ENCODE measurements at places on chromosomes 12 and 14.

GRCh38 chr12:15520844-15521243, 198.5 kb downstream of the PTPRO start:
- DNase-seq, result no peak

DNA sequence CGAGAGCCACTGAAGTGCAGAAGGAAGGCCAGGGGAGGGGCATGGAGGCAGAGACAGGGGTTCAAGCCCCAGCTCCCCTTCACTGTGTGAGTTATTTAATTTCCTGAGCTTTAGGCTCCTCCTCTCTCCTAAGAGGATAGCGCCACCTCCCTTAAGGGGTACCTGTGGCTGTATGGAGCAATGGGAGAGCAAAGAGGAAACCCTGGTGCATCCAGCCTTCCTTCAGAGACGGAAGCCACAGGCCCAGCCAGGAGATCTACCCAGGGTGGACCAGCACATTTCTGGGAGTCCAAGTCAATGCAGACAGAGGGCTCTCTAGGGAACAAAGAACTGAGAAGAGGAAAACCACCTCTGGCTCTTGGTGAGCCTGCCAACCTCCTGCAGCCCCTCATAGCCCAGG, 90.3 kb downstream of the ZFP36L1 start:
- no peak for DNase-seq

DNA sequence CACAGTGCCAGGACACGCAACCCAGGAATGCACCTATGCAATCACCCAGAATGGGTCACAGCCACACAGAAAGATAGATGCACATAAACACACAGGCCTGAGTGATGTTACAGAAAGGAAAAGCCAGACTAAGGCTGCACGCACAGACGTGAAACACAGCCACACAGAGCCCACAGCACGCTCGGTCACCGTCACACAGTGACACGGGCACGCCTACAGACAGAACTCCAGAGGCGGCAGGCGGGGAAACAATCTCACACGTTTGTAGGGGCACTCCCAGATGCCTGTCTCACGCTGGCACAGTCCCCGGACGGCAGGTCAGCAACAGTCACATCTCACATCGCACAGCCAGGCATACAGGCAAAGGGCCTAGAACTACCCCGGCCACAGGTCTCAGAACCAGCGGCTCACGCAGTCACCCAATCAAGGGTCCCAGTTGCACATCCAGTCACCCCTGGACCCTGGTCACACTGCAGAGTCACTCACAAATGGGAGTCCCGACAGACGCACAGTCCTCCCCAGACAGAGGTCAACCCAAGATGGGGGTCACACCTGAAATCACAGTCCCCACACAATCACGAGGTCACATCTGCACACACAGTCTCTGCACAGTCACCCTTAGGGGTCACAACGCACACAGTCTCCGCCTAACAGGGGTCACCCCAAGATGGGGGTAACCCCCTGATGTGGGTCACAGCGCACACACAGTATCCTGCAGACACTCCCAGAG, 790 bp downstream of the SSH1 start:
- DNase-seq, result peak; percentile 73

GRCh38 chr12:57869298-57869926, 22.9 kb upstream of the CTDSP2 start:
- DNase-seq, result no peak

DNA sequence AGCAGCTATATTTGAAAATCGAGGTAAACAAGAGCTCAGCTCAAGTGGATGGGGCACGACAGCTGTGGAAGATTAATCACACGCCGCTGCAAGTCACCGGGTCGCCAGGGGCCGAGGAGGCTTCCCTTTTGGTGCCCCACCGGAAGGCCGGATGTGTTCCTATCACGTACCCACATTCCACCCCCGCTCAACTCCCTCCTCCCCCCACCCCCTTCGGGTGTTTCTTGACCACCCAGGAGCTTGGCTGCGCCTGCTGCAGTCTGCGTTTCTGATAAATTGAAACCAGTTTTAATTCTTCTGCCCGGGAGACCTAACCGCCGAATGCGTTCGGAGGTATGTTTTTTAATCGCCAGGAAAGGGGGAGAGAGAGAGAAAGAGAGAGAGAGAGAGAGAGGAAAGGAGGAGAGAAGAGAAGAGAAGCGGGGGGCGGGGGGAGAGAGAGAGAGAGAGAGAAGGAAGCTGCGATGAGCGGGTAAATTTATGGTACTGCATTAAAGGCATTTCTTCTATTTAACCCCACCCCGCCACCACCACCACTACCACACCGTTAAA, 1.8 kb downstream of the SLC8A3 start:
- DNase-seq, result no peak

DNA sequence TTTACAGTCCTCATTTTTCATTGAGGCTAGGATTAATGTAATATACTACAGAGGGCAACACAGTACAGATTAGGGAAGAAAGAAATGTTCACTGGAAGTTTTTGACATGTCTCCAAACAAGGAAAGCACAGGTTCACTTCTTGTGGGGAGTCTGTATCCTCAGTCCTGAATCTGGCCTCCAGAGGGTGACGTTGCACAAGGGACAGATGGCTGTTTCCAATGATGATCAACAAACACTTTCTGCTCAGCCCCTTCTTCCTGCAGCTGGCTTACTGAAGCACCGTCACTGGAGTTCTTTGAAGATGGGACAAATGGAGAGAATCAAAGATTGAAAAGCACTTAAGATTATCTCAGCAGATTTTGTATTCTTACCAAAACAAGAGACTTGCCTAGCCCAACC, 123.3 kb upstream of the OR4E1 start:
- no peak for DNase-seq

DNA sequence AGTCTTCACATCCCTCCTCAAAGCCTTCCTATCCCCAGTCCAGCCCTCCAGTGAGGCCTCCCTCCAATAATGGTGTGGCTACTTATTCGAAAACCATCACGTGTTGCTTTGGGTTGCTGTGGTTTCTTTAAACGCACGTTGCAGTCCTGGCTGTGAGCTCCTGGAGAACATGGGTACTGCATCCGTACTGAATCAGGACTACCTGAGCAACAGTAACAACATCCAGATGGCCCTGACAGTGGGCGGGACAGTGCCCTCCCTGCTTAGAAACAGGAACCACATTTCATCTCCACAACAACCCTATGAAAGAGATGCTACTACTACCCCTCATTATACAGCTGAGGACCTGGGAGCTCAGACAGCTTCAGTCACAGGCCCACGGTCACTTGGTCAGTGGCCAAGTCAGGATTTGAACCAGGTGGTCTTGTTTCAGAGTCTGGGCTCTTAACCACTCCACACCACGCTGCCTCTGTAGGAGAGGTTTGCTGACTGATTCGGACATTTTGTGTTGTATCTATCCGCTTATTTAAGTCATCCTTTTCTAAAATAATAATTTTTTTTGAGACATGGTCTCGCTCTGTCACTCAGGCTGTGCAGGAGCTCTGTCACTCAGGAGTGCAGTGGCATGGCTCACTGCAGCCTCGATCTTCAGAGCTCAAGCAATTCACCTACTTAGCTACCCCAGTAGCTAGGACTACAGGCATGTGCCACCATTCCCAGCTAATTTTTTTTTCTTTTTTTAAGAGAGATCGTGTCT, 104.8 kb downstream of the DPF3 start:
- peak; percentile 39 for DNase-seq

GRCh38 chr12:116859079-116859478, 22.2 kb downstream of the HRK start:
- no peak for DNase-seq

- no peak for DNase-seq
Measured at GRCh38 chr12:105915997-105916759, 222.6 kb downstream of the NUAK1 start.

GRCh38 chr12:64808110-64808509, 16.3 kb upstream of the TBC1D30 start:
- no peak for DNase-seq

- DNase-seq, result no peak
Measured at GRCh38 chr12:111271674-111272418, 97.0 kb downstream of the PHETA1 start.

- DNase-seq, result peak; percentile 96
Measured at GRCh38 chr12:52521175-52521567, 977 bp upstream of the KRT5 start.

DNA sequence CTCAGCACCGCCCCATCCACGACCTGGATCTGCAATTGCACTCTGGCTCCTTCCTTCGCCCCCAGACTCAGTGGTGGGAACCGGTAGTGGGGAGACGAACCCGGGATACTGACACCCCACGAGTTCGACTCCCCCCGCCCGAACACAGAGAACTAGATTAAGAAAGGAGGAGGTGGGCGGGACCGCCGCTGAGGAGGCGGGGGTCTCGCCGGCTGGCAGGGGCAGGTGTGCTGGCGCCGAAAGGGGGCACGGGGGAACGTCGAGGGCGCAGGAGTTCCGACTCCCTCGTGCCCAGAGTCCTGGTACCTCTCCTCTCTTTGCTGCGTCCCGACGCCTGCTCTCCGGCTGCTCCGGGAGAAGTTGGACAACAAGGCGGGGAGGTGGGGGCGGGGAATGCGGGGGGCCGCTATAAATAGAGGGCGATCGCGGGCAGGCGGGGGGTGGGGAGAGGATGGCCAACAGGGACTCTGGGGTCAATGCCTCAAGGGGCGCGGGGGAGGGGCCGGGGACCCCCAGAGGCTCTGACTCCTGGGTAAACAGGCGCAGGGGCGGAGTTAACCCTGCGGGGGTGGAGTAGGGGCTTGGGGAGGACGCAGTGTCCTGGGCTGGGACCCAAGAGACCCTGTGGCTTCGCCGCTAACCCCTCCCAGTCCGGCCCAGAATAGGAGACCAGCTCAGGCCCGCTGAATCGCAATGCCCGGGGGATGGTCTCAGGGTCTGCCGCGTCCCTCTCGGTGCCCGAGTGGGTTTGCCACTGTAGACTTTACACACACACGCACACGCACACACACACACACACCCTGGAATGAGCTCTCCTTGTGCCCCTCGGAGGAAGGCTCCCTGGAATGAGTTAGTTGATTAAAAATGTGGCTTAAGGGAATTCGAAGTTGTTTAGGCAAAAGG, 761 bp upstream of the NDRG2 start:
- no peak for DNase-seq

GRCh38 chr14:22748206-22748605, 18.3 kb upstream of the OXA1L start:
- DNase-seq, result no peak

GRCh38 chr12:113155646-113156045, 6.1 kb downstream of the CFAP73 start:
- no peak for DNase-seq

DNA sequence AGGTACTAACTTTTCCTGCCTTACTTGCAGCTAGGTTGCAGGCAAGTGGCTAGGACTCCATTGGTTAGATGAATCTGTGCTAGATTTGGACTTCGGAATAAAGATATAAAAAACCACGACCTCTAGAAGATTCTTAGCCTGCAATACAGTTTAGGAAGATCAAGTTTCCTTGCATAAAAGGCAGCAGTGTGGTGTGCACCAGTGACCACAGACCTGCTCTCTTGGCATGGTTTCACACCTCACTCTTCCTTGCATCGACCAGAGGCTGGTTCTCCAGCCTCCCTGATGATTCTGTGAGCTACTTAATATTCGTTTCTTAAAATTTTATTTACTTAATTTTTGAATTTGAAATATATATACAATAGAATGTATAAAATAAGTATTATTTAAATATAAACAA, 9.8 kb downstream of the KLHDC1 start:
- no peak for DNase-seq

DNA sequence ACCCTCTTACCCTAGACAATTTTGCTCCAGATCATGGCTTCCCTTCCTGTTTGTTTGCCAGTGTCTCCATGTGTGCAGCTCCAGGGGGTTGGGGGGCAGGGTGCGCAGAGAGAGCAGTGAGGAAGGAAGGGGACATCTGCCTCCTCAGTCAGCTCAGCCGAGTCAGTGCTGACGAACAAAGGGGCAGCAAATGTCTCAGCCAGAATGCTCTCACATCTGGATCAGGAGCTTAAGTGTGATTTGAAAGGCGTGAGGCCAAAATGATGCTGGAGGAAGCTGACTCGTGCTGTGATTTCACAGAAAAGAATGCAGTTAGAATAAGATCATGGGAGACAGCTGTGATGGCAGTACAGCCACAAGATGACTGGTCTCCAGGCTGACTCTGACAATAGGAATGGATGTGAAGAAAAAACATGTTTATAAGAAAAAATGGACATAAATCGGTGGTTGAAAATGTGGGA, 27.1 kb upstream of the CDK17 start:
- peak; percentile 42 for DNase-seq

GRCh38 chr12:94599189-94599588, 51.2 kb downstream of the TMCC3 start:
- no peak for DNase-seq

DNA sequence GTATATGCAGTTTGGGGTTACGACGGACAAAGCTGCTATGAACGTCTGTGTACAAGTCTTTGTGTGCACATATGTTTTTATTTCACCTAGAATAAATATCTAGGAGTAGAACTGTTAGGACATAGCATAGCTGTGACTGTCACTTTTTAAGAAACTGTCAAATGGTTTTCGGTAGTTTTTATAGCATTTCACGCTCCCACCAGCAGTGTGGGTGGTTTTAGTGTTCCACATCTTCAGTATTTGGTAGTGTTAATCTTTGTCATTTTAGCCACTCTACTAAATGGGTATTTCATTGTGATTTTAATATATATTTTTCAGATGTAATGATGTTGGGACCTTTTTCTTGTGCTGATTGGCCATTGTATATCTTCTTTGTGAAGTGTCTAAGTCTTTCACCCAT, 109.1 kb upstream of the BCAT1 start:
- no peak for DNase-seq

- DNase-seq, result no peak
Measured at GRCh38 chr14:85528897-85529631, 880 bp upstream of the FLRT2 start.

DNA sequence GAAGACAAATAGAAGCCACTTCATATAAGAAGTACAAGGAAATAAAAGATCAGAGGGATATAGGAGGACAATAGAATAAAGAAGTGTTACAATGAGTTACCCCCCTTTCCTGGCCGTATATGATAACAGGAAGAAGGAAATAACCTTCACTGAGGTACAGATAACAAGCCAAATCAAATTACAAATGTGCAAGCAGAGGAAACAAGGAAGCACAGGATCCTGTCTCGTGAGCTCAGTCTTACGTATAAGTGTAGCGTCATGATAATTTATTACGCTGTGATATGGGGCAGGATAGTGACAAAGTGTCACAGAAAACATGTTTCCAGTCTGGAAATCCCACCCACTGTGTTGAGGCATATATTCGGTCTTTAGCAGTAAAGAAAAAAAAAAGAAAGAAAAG, 26.5 kb downstream of the CRACR2A start:
- DNase-seq, result no peak
